CD4-positive, alpha-beta T cell treated with Interleukin-17A for 1 hour (primary cell): ENCODE measurements at places on chromosomes 4 and X.

DNA sequence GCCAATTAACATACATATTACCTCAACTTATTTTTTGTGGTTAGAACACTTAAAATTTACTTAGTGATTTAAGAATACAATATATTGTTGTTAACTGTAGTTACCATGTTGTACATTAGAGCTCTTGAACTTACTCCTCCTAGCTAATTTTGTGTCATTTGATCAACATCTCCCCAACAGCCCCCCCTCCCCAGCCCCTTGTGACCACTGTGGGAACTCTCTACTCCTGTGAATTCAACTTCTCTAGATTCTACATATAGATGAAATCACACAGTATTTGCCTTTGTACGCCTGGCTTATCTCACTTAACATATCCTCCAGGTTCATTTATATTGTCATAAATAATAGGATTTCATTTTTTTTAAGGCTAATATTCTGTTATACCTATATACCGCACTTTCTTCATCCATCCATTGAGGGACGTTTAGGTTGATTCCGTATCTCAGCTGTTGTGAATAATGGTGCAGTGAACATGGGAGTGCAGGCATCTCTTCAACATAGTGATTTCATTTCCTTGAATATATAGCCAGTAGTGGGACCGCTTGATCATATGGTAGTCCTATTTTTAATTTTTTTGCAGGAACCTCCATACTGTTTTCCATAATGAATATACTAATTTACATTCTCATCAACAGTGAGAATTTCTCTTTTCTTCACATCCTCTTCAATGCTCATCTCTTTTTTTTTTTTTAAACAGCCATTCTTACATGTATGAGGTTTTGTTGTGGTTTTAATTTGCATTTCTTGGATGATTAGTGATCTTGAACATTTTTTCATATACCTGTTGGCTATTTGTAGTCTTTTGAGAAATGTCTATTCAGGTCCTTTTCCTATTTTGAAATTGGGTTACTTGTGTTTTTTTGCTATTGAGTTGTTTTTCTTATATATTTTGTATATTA lies 66.8 kb downstream of the RAPGEF2 start:
- DNase-seq, result no peak

DNA sequence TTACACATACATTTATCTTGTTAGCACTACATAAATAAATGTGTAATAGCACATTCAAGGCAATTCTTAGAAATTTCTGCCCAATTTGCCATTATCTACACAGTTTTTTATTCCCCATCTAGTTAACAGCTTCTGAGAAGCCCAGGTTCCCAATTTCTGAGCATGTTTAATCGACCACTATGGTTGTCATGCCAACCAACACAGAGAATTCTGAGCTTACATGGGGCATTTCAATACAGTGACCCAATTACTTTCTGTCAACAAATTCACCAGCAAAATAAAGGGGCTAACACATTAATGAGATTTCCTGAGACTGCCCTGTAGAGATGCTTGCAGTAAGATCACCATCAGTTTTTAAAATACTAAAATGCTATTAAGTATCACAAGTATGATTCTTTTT lies 22.0 kb downstream of the GPM6A start:
- no peak for DNase-seq

DNA sequence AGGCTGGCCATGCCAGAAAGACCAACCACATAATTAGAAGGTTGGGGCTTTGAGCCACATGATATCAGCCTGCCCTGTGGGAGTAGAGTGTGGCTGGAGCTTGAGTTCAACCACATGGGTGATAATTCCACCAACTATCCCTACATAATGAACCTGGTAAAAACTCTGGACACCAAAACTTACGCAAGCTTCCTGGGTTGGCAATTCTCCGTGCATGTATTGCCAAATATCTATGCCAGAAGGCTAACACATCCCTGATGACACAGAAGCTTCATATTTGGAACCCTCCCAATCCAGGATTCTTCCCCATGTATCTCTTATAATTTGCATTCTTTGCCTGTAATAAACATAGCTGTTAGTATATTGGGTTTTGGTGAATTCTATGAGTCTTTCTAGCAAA lies 68.2 kb downstream of the FUNDC1 start:
- DNase-seq, result no peak

- DNase-seq, result no peak
Measured at GRCh38 chrX:1163231-1163630, 49.2 kb downstream of the CRLF2 start.
